ENCODE measurements at places on chromosomes 16 and 17.

GRCh38 chr16:85553436-85554113, 59.5 kb upstream of the GSE1 start:
- H3K4me3 ChIP-seq, result peak overlapping the region; percentile 76
- H3K36me3 ChIP-seq, result no peaks in the 10 kb centered on the region
- peaks cover 23% of the 10 kb centered on the region for H3K4me1 ChIP-seq
- H3K27me3 ChIP-seq, result no peaks in the 10 kb centered on the region
- H3K27ac ChIP-seq, result peak overlapping the region; percentile 85

DNA sequence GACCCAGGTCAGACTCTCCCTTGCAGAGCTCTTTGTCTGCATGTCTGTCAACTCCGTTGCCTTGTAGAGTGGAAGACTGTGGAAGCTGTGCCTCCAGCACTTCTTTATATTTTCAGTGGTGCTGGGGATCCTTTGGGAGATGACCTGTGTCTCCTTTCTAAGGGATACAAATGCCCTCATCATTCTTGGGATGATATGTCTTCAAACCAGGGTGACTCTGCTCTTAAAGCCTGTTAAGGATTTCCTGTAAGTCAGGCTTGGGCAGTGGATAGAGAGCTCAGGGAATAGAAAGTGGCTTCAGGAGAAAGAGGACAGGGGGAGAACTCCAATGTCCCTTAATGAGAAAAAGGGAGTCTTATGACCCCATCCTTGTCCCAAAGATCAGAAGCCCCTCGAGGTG, 1.5 kb downstream of the HOXB3 start:
- H3K27me3 ChIP-seq, result peaks cover 12% of the 10 kb centered on the region
- H3K27ac ChIP-seq, result no peak overlapping the region
- DNase-seq, result no peak
- no peaks in the 10 kb centered on the region for H3K36me3 ChIP-seq

GRCh38 chr17:78528541-78528940, 48.7 kb downstream of the DNAH17 start:
- H3K4me3 ChIP-seq, result no peak overlapping the region
- DNase-seq, result no peak
- H3K36me3 ChIP-seq, result no peaks in the 10 kb centered on the region
- H3K27me3 ChIP-seq, result no peaks in the 10 kb centered on the region
- peaks cover 11% of the 10 kb centered on the region for H3K4me1 ChIP-seq
- no peak overlapping the region for H3K27ac ChIP-seq

- H3K36me3 ChIP-seq, result no peaks in the 10 kb centered on the region
- H3K27ac ChIP-seq, result no peak overlapping the region
- DNase-seq, result no peak
- no peak overlapping the region for H3K4me3 ChIP-seq
- no peaks in the 10 kb centered on the region for H3K27me3 ChIP-seq
Measured at GRCh38 chr17:80949451-80950421, 41.9 kb upstream of the CHMP6 start.

Data from Caco-2 (cell line).